Aorta (tissue), 5 donors: ENCODE measurements at places on chromosomes 2 and 18. TPM values are rescaled to one million over a fixed set of nuclear protein-coding genes. Genes with fewer than 3 reads are reported as not detected.

Gene PLEKHH2
- 38.0 TPM for total RNA-seq

GRCh38 chr2:71932780-71933466 lies 214.7 kb downstream of the CYP26B1 start:
- DNase-seq, result no peak

Gene GKN2
- total RNA-seq, result not detected

- no peak for DNase-seq
Measured at GRCh38 chr2:71486881-71487640, 33.7 kb downstream of the DYSF start.

GRCh38 chr2:61356261-61356957 lies 114.5 kb downstream of the USP34 start:
- DNase-seq, result no peak

GRCh38 chr2:39684464-39684863 lies 18.7 kb downstream of the TMEM178A start:
- no peak for DNase-seq

DNA sequence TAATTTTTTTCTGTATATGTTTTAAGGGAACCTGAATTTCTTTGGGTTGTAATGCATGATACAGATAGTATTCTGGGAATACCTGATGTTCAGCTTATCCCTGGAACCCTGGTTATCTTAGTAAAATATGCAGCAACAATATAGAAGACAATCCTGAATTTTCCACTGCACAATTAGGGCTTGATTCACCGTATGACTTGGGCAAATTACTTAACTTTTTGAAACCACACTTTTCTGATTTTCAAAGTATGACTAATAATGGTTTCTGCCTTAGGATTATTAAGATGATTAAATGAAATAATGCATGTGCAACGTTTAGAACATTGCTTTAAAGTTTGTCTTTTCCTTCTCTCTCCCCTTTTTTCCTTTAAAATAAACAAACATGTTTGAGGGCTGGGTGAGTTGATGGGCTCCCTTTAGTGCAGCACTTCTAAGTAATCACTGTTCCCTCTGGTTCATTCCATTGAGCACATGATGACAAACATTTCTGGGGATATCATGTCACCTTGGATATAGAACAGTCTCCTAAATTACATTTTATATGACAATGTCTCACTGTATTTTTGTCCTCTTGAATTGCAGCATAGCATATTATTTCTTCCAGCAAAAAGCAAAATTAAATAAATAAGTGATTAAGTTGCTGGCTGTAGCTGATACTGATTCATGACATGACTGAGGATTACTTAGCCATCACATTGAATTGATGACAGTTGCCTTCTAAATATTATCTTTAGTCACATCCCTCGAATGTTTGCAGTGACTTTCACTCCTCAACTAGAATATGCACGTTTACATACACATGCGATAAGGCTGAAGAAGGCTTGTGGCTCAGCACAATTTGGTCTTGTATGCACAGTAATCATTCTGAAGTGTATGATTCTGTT lies 254.5 kb downstream of the NEDD4L start:
- DNase-seq, result no peak

DNA sequence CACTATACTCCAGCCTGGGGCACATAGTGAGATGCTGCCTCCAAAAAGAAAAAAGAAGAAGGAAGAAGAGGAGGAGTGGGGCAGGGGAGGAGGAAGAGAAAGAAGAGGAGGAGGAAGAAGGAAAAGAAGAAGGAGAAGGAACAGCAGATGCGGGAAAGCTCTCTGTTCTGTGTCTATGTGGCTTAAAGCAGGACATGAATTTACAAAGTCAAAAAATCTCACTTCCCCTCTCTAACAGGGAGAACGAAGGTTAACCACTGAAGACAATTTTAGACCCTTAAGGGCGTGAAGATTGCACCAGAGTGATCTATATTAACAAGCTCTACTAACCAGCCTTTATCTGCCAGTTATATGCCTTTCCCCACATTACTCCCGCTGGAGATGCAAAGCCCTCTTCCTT lies 258.9 kb downstream of the METTL4 start:
- DNase-seq, result no peak

DNA sequence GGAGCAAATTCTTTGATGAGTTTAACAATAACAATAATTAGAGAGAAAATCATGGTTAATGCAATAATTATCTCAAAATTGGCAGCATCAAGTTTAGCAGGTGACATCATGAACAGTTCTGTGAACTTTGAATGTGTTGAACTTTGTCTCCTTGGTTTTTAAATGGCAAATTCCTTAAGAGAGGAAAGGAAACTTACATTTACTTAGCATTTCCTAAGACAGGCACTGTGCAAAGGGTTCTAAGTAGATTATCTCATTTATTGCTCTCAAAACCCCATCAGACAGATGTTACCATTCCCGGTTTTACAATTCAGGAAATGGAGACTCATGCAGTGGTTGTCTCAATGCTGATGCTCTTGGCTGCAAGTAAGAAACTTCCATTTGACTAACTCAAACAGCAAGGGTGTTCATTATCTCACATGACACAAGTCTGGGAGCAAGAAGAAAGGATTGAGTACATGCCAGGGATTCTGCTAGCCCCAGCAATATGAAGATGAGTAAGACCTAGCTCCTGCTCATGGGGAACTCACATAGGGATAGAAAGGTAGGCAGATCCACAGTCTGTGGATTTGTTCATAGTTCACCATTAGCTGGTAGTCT lies 81.3 kb upstream of the ITGA6 start:
- DNase-seq, result no peak

DNA sequence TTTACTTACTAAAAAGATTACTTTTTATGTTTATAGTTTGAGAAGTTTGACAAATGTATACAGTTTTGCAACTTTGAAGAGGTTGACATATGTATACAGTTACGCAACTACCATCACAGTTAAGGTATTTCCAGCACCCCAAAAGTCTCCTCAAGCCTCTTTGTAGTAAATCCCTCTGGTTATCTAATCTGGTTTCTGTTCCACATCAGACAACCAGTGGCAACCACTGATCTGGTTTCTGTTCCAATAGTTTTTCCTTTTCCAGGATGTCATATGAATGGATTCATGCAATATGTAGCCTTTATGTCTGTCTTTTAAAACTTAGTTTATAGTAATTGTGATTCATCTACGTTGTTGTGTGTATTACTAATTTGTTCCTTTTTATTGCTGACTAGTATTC lies 23.5 kb downstream of the IFIH1 start:
- no peak for DNase-seq

DNA sequence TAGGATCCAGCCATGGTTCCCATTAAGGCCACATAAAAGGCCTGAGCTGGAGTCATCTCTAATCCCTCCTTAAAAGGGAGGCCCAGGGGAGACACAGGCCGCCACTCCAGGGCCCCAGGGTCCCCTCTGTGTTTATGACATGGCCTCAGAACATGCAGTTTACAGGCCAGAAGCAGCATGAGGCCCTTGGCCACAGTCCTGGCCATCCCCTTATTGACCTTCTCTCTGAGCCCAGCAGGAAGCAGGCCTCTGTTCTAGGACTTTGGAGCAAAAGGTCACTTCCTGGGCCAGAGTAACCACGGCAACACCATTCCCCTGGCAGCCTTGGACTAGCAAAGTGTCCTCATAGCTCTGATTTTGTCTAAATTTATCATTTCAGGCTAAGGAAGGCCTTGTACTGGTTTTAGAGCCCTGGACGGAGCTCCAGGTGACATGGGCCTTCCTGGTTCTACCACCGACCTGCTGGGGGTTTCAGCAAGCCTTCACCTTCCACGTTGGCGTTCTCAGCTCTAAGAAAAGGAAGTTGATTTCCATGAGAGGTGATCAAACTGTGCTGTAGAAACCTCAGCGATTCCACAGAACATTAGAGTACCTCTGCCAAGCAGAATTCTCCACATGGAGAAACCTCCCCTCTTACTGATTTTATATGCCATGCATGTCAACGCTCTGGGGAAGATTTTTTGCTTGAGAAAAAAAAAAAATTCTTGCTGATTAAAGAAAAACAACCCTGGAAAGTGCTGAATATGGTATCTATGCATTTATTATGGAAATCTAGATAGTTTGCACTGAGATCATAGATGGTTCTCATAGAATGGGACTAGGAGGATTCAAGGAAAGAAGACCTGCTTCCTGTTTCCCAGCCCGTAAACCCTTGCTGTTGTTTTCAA lies 53.7 kb downstream of the HS1BP3 start:
- DNase-seq, result peak; percentile 88

DNA sequence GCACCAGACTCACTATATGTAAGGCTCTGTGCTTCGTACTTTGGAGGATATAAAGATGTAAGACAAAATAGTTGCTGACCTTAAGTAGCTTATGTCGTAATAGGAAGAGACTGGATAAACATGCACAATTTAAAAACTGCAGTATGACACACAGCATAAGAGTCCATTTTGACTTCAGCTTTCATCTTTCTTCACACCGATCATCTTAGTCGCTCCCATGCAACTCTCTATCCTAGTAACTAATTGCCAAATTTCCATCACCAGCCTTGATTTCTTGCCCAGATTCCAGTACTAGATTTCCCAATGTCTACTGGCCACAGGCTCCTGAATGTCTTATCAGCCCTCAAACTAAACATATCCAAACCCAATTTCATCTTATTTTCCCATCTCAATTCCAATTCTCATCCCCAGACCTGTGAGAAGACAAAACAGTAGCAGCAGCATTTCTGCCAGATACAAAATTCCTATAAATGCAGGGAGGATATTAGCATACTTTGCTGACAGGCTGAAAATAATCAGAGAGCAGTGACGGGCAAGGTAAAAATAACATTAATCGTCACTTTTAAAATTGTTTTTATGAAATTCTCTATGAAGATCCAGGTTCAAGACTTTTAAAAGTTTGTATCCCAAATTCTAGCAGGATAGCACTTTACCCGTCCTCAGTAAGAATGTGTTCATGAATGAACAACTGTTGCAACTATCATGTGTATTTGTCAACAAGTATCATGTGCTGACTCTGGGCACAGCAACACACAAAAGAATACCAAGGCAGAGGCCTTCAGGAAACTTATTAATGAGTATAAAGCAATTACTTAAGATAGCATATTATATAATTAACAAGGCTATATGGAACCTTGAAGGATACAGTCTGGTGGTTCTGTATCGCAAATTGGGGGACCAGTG lies 42.2 kb downstream of the KIDINS220 start:
- DNase-seq, result no peak

GRCh38 chr2:153443106-153443505 lies 35.5 kb downstream of the RPRM start:
- DNase-seq, result no peak

Gene RTP5
- not detected for total RNA-seq

- no peak for DNase-seq
Measured at GRCh38 chr18:76174451-76174850, 320.6 kb downstream of the ZNF516 start.

Gene VPS4B
- total RNA-seq, result 58.3 TPM

Gene KCNS3
- total RNA-seq, result 13.7 TPM

DNA sequence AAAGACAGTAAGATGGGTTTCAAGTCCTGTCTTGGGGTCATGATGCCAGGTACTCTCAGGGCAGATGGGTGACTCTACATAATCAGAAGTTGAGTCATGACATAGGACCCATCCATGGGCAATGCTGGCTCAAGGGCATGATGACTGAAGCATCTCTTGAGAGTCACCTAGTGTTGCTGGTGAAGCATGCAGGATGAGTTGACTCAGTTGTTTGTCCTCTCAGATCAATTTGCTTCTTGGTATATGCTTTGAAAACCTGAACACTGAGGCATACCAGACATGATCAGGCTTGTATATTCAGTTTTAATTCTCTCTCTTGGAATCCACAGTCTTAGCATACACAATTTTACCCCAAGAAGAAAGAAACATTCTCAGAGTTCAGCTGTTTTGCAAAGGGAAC lies 658.9 kb upstream of the NXPH2 start:
- no peak for DNase-seq

DNA sequence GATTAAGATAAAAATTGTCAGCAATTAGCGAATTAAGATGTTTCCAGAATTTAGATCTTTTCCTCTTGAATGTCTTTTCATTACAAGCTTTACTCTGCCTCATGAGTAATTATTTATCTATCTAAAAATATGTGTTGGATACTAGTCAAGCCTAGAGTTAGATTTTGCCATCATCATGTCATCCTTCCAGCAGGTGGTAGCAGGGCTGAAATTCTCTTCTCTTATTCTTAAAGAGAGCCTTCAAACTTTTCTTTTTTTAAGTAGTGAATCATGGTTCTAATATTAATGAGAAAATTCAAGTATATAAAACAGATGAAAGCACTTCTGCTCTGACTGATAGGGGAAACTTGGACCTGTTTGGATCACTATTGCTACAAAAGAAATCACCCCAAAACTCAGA lies 240.7 kb upstream of the EPAS1 start:
- DNase-seq, result no peak

DNA sequence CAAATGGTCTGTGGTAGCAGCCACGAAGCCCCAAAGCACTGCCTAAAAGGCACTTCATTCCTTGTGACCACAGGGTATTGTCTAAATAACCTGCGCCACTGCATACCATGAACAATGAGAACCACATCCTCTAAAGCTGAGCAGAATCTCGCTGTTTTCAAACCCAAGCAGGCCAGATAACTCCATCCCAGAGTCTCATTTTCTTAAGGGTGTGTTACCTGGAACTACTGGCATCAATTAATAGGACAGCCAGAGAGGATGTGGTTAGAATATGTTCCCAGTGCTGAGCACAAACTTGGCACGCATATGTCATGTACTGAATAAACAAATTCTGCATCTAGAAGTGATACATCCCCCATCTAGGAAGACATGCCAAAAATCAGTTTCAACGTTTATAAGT lies 13.0 kb downstream of the VPS4B start:
- no peak for DNase-seq

GRCh38 chr2:217085543-217085942 lies 225.7 kb upstream of the TNP1 start:
- no peak for DNase-seq
